ENCODE measurements at places on chromosomes 7 and 10.

DNA sequence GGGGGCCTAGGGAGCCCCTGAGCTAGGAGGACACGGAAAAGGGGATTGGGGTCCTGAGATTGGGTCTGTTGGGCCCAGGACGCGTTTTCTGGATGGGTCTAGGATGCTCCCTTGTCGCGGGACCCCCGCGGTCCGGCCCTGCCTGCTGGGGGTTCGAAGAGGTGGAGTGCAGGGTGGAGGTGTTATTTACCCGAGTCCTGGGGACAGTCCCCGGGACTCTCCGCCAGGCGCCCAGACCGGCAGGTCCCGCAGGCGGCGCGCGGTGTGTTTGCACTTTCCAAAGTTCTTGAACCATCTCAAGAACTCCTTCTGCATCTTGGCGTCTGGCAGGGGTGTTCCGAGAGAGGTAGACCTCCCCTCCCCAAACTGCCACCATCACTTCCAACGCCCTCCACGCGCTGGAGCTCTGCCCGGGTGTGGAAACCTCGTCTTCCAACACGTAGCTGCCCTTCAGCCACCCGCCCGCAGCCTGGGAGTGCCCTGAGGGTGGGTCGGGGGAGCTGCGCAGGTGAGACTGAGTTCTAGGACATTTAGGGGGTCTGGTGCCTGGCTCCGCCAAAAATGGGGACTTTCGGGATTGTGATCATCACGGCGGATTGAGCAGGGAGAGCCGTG, 569 bp downstream of the CAV1 start:
- peak; percentile 45 for DNase-seq

DNA sequence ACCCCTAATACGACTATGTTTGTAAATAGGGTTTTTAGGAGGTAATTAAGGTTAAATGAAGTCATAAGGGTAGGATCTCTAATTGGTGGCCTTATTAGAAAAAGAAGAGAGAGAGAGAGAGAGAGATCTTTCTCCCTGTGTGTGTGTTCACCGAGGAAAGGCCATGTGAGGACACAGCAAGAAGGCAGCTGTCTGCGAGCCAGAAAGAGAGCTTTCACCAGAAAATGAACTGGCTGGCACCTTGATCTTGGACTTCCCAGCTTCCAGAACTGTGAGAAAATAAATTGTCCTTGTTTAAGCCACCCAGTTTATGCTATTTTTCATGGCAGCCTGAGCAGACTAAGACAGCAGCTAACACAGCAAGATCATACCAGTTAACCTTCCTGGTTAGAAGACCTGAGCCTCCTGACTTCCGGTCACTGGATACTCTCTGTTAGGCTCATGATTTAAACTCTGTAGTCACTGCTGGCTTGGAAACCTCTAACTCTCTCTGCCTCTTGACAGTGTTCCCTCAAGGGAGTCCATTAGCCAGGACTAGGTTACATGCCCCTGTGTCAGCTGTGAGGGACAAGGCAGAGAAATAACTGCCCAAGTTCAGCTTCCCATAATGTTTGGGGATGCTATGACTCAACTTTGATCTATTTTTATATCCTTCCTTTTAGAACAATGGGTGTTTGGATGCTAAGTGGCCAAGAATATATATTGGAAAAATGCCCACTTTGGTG, 102.3 kb downstream of the DYNC1I1 start:
- no peak for DNase-seq

- no peak for DNase-seq
Measured at GRCh38 chr7:36460811-36461429, 71.3 kb downstream of the ANLN start.

GRCh38 chr7:128266529-128266882, 25.4 kb downstream of the LEP start:
- DNase-seq, result no peak

DNA sequence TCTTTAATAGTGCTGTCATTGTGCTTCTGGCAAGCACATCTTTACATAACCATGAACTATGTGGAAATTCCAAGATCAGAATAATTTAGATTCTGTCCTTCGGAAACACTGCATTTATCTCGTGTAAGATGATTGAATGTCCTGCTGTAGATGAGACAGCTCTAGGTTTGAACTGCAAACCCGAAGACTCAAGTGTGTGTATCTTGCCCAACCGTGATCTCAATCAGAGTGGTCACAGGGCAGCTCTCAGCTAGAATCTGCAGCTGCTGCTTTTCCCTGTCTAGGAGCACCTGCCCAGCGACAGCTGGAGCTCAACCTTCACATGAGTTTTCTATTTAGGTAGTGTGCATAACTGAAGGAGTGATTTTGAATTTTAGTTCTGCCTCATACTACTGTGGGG, 17.5 kb upstream of the KIF20B start:
- no peak for DNase-seq

- no peak for DNase-seq
Measured at GRCh38 chr10:25639646-25640045, 294.4 kb upstream of the MYO3A start.

GRCh38 chr10:130416334-130417150, 280.4 kb downstream of the GLRX3 start:
- no peak for DNase-seq

Measured in neural progenitor cell (in vitro differentiated cells).